ENCODE measurements at places on chromosomes 7 and 10. TPM values are rescaled to one million over a fixed set of nuclear protein-coding genes. Genes with fewer than 3 reads are reported as not detected.

DNA sequence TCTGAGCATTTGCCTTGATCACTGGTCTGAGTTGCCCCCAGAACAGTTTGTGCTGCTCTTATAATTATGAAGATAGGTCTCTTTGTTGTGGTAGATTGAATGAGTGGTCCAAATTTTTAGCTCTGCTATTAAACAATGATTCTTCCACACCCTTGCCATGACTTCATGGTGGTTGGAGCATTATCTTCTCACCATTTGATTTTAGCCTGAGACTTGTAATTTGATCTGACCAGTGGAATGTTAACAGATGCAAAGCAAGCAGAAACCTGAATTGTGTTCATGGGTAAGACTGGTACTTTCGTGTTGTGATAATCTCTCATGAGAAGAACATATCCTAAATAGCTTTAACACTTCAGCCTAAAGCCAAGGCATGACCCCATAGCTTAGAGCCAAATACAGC is 139.1 kb downstream of the TFPI2 start:
- no peak for DNase-seq

DNA sequence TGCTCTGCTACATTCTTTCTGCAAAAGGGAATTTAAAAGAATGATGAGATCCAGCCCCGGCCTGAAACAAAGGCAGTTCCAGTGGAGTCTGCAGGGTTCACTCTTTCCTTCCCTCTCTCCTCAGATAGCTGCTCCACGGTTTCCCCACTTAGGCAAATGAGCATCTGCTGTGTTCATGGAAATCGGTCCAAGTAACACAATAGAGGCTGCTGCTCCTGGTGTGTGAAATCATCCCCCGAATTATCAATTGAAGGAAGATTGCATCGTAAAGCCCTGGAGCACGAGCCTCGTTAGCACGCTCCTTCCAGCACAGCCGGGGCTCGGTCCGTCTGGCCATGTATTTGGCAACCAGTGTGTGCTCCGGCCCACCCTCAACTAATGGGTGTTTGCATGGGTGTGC is 108.3 kb upstream of the DPP6 start:
- no peak for DNase-seq

Gene USP6NL
- 13.1 TPM for total RNA-seq

DNA sequence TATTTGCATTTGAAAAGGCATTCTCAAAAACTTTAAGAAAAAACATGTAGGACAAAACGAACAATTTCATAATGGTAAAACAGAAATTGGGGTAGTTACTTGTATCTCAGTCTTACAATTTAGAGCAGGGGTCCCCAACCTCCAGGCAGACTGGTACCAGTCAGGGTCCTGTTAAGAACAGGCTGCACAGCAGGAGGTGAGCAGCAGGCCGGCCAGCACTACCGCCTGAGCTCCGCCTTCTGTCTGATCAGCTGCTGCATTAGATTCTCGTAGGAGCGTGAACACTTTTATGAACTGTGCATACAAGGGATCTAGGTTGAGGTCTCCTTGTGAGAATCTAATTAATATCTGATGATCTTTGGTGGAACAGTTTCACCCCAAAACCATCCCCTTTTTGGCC is 77.3 kb downstream of the SEMA3A start:
- no peak for DNase-seq

- no peak for DNase-seq
These were observed 64.0 kb downstream of the CACNB2 start for GRCh38 chr10:18204039-18204835.

- no peak for DNase-seq
These were observed 168.4 kb downstream of the PON1 start for GRCh38 chr7:95155965-95156364.

GRCh38 chr7:1251796-1252539 is 19.3 kb downstream of the UNCX start:
- no peak for DNase-seq

DNA sequence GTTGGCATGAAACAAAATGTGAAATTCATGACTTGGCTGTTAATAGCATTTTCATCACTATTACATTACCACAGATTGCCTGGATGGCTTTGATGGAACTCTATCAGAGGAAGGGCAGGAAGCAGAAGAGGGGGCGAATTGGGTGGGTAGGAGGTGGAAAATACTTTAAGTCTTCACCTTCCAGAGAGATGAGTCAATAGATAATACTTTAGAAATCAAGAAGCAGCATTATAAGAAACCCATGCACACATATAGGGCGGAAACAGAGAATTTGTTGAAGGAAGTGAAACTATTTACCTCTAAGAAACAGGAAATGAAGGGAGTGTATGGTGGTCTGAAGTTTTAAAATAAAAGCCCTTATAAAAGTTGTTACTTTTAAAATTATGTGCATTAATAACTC is 152.1 kb upstream of the TARP start:
- DNase-seq = no peak

DNA sequence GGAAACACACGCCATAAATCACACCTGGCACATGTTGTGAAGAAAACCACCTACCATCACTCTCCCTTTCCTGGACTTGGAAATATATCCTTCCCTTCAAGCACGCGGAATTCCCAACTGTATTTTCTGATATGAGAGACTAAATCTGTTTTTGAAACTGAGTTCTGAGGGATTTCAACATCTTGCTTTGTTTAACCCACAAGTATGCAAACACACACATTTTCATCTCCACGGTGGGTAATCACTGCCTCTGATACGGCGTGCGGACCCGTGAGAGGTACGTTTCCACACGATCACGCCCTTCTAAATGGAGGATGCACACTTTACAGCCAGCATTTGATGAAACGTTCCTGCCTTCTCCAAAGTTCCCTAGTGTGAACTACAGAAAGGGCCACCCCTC is 83.4 kb downstream of the ZRANB1 start:
- DNase-seq = no peak

- DNase-seq = no peak
These were observed 13.7 kb downstream of the IL2RA start for GRCh38 chr10:6048281-6049030.

DNA sequence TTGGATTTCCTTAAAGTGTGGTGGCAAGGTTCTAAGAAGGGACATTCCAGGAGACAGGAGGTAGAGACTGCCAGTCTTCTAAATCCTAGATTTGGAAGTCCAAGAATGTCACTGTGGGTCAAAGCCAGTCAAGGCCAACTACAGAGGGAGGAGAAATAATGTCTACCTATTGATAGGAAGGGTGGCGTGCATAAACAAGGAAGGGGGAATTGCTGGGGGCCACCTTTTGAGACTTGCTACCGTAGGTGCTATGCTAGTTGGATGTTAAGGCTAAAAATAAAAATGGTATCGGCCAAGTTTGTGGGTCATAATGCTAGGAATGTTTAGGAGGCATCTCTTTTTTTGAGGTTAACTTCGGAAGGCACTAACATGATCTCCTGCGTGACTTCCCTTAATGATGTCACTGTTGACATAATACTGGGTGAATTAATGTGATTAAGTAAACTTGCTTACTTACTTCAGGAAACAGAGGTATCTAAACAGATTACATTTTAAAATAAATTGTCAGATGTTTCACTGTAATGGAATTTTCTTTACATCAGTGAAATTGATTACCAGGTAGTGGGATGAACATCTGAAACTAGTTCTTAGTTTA is 4.8 kb downstream of the BTRC start:
- DNase-seq = no peak

Data from NCI-H460 (cell line).